Heart left ventricle (tissue), 16 donors: ENCODE measurements at places on chromosomes 3 and 15. TPM values are rescaled to one million over a fixed set of nuclear protein-coding genes. Genes with fewer than 3 reads are reported as not detected.

GRCh38 chr3:44476963-44477311 is 533 bp downstream of the ZNF445 start:
- no peaks in the 10 kb centered on the region for H3K36me3 ChIP-seq
- peak overlapping the region; percentile 62 for H3K27ac ChIP-seq
- DNase-seq: no peak
- peak overlapping the region; percentile 58 for H3K4me3 ChIP-seq

DNA sequence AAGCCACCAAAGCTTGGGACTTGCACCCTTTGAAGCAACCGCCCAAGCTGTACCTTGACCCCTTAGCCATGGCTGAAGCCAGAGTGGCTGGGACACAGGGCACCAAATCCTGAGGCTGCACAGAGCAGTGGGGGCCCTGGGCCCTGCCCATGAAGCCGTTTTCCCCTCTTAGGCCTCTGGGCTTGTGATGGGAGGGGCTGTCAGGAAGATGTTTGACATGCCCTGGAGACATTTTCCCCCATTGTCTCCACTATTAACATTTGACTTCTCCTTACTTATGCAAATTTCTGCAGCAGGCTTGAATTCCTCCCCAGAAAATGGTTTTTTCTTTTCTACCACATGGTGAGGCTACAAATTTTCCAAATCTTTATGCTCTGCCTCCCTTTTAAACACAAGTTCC is 522.2 kb downstream of the EDEM1 start:
- H3K27me3 ChIP-seq: no peaks in the 10 kb centered on the region
- H3K27ac ChIP-seq: no peak overlapping the region
- no peaks in the 10 kb centered on the region for H3K36me3 ChIP-seq
- DNase-seq: no peak
- H3K4me1 ChIP-seq: no peaks in the 10 kb centered on the region

GRCh38 chr3:56131974-56132590 is 336.2 kb downstream of the ERC2 start:
- H3K27me3 ChIP-seq: no peaks in the 10 kb centered on the region
- H3K27ac ChIP-seq: peak overlapping the region; percentile 20
- no peak for DNase-seq

- DNase-seq: no peak
- H3K27me3 ChIP-seq: no peaks in the 10 kb centered on the region
- no peak overlapping the region for H3K4me3 ChIP-seq
- H3K36me3 ChIP-seq: no peaks in the 10 kb centered on the region
These were observed 213.1 kb downstream of the RPLP1 start for GRCh38 chr15:69665641-69666111.

DNA sequence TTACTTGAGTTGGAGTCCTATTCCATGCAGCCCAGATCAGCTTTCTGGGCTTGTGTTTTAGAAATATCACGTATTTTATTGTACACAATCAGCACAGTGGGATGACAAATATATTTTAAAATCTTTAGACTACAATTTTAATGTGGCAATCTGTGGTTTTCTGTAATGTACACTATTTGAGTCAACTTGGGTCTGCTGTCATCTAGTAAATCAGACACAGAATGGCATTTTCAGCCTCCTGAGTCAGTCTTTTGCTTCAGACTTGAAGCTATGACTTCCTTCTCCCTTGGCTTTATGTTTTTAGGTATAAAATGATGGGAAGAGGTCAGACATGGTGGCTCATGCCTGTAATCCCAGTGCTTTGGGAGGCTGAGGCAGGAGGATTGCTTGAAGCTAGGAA is 232.1 kb downstream of the NECTIN3 start:
- no peaks in the 10 kb centered on the region for H3K27me3 ChIP-seq
- H3K4me3 ChIP-seq: no peak overlapping the region
- no peaks in the 10 kb centered on the region for H3K4me1 ChIP-seq

Gene ANKUB1
- total RNA-seq: not detected

DNA sequence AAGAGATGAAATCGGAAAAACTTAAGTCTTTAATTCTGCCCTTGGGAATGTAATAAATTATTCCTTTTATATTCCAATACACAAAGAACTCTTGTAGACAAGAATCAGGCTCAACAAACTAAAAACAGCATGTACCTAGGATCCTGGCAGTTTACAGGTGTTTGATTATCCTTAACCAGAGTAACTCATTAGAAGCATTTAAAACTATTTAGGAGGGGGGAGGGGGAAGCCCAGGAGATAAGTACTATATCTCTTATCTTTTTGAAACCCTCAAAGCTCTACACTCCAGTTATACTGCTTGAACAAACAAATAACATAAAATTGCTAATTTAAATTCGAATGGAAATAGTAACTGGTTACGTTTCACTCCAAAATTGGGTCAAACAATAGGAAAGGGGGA is 1.9 kb downstream of the CNBP start:
- H3K4me1 ChIP-seq: peaks cover 44% of the 10 kb centered on the region
- peak overlapping the region; percentile 97 for H3K27ac ChIP-seq
- peak overlapping the region; percentile 80 for H3K4me3 ChIP-seq
- H3K27me3 ChIP-seq: no peaks in the 10 kb centered on the region
- no peak for DNase-seq

GRCh38 chr3:176867681-176868663 is 329.3 kb downstream of the TBL1XR1 start:
- no peak for DNase-seq

DNA sequence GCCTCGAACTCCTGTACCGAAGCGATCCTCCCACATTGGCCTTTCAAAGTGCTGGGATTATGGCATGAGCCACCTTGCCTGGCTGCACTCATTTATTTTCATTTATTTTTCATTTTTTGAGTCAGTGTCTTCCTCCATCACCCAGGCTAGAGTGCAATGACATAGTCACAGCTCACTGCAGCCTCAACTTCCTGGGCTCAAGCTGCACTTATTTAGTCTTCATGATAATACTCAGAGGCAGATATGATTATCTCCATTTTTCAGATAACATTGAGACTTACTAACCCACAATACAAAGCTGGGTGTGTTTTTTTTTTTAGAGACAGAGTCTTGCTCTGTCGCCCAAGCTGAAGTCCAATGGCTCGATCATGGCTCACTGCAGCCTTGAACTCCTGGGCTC is 10.0 kb downstream of the PRKCI start:
- H3K27ac ChIP-seq: no peak overlapping the region
- H3K27me3 ChIP-seq: no peaks in the 10 kb centered on the region
- H3K36me3 ChIP-seq: peaks cover 16% of the 10 kb centered on the region
- no peaks in the 10 kb centered on the region for H3K4me1 ChIP-seq

DNA sequence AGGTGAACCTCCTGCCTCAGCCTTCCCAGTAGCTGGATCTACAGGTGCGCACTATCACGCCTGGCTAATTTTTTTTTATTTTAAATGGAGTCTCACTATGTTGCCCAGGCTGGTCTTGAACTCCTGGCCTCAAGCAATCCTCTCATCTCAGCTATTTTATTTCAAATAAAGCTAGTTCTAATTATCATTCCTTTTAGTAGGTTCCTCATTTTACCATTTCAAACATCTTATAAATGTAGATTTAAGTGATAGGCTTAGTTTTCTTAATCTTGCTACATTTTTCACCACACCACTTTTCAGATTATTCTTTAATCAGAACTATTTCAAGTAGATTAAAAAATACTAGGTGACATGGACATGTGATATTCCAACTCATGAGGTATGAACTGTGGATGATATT is 30.3 kb downstream of the PIGB start:
- H3K4me1 ChIP-seq: no peaks in the 10 kb centered on the region
- no peak overlapping the region for H3K27ac ChIP-seq
- H3K4me3 ChIP-seq: no peak overlapping the region
- H3K36me3 ChIP-seq: no peaks in the 10 kb centered on the region
- DNase-seq: no peak
- H3K27me3 ChIP-seq: no peaks in the 10 kb centered on the region
